ENCODE measurements at places on chromosomes 1 and 21.

GRCh38 chr1:152858062-152858461 lies 1.7 kb upstream of the LCE7A start:
- no peak for DNase-seq

- no peak for DNase-seq
Measured at GRCh38 chr1:242828828-242829227, 304.3 kb upstream of the PLD5 start.

- no peak for DNase-seq
Measured at GRCh38 chr1:172184506-172185191, 235.8 kb upstream of the C1orf105 start.

DNA sequence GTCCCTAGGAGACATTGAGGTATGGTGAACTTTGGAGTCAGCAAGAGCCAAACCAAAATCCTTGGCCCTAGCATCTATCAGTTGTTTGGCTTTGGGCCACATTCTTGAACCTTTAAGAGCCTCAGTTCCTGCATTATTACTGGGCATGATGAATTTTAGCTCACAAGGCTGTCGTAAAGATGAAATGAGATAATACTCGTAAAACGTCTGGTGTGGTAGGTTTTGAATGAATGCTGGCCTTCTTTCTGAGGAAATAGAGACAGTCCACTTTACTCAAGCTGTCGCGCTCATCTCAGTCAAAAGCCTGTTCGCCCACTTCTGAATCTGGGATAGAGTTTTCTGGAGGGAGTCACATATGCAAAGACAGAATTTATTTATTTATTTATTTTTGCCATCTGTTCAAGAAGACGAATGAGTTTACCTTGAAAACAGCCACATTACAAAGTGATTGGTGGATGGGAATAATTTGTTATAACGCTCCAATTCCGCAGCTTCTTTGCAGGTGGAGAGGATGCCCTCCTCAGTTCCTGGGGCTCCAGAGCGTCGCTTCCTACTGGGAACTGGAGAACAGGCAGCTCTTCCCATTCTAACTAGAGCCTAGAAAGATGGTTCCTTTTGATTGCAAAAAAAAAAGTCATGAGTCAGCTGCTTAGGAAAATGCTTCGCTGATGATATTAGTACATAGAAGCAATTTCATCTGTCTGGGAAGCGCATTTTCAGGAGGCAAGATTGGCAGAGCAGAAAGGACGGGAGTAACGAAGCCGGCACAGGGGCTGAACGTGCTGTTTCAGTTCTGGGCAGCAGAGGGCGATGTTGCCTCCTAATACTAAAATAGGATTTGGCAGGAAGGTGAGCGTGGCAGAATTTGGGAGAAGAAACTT lies 49.9 kb upstream of the CYP2J2 start:
- DNase-seq = peak; percentile 42

DNA sequence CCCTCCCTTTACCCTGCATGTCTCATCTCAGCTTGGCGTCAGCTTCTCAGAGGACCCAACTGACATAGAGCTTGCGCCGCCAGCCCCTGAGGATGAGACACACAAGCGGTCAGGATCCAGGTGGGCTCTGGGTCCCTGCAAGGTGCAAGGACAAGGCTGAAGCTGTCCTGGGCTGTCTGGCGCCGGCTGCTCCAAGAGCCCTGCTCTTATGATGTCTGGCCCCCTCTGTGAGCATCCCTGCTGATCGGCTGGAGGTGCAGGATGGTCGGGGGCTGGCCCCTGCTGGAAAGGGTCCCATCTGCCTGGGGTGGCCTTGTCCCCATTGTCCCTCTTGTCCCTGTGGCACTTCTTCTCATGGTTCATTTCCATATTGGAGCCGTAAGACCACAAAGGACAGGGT lies 479.0 kb downstream of the NPHP4 start:
- DNase-seq = no peak

GRCh38 chr1:147214325-147214724 lies 10.8 kb downstream of the FMO5 start:
- no peak for DNase-seq

- DNase-seq = no peak
Measured at GRCh38 chr1:14949270-14949835, 204.2 kb upstream of the TMEM51 start.

GRCh38 chr1:70528590-70529333 lies 117.7 kb downstream of the CTH start:
- DNase-seq = peak; percentile 33

- DNase-seq = no peak
Measured at GRCh38 chr1:151713874-151714273, 2.7 kb downstream of the CELF3 start.

DNA sequence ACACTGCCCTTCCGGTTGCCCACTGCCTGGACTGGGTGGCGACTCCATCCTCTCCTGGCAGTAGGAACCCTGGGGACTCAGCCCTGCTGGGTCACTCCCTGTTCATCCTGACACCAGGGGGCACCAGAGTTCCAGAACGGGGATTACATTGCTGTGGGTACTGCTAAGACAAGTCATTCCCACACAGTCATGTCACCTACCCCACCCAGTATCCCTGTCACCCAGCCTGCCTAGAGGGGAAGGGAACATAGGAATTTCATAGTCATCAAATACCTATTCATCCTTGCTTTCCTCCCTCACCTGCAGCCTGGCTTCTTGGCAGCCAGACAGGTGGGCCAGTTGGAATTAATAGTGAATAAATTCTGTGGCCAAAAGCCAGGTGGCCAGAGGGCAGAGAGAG lies 9.8 kb upstream of the SFN start:
- DNase-seq = peak; percentile 87

DNA sequence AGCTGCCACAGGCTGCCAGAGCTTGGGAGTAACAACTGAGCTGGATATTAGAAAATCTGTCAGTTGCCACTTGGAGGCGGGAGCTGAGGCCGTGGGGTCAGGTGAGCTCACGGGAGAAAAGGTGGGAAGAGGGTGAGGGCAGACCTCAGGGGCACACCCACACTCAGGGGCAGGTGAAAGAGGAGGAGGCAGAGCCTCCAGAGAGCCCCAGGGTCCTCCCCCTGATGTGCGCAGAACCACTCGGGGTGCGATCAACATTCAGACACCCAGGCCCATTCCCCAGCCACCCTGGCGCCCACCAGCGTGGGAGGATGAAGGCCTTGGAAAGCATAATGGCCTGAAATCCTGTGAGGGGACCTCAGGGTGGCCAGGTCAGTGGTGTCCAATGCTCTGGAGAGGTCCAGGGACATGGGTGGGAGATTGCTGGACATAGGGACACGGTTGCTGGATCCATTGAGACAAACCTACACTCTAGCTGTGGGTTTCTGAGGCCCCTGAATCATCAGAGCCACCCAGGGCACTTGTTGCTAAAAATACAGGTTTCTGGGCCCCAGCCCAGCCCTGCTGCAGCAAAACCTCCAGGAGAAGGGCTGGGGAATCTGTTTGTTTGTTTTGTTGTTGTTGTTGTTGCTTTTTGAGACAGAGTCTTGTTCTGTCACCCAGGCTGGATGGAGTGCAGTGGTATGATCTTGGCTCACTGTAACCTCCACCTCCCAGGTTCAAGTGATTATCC lies 49.4 kb upstream of the GPR153 start:
- no peak for DNase-seq

- DNase-seq = peak; percentile 23
Measured at GRCh38 chr1:230976825-230977747, 1.6 kb downstream of the TTC13 start.

DNA sequence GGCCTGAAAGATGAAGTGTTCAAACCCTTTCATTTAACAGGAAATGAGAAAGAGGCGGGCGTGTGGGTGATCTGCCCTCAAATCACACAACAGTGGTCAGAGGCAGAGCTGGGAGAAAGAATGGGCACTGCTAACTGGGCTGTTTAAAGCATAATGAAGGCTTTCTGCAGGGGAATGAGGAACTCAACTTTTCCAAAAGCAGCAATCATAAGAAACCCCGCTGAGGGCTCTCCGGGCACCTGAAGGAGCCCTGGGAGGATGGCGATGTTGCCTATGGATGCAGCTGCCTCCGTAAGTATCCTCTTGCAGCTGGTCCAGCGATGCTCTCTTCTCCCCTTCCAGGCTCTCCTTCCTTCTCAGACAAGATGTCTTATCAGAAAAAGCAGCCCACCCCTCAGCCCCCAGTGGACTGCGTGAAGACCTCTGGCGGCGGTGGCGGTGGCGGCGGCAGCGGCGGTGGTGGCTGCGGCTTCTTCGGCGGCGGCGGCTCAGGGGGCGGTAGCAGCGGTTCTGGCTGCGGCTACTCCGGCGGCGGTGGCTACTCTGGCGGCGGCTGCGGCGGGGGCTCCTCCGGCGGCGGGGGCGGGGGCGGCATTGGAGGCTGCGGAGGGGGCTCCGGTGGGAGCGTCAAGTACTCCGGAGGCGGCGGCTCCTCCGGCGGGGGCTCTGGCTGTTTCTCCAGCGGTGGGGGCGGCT lies 1.2 kb downstream of the LORICRIN start:
- DNase-seq = no peak

DNA sequence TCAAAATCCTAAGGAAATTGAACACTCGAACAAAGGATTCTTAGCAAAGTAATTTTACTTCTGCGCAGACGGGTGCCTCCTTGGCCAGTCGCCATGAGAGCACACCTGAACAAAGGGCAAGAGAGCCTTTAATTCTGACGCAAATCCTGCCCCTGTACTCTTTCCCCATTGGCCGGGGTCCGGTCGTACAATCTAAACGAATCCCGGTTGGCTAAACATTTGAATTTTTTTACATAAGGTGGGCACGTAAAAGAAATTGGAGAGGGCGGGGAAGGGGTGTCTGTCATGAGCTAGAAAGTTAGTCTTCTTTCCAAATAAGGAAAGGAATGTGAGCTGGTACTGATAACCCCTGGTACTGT lies 8.2 kb upstream of the IL22RA1 start:
- no peak for DNase-seq

- no peak for DNase-seq
Measured at GRCh38 chr1:64228167-64228957, 24.9 kb downstream of the UBE2U start.

- no peak for DNase-seq
Measured at GRCh38 chr21:39670701-39671100, 58.0 kb downstream of the B3GALT5 start.

- DNase-seq = no peak
Measured at GRCh38 chr1:40838980-40839942, 22.9 kb downstream of the CITED4 start.

- DNase-seq = no peak
Measured at GRCh38 chr1:33167650-33168447, 14.0 kb downstream of the TRIM62 start.

- no peak for DNase-seq
Measured at GRCh38 chr1:214727274-214727673, 124.3 kb downstream of the CENPF start.

GRCh38 chr21:33783187-33783979 lies 132.2 kb downstream of the ATP5PO start:
- DNase-seq = no peak

- no peak for DNase-seq
Measured at GRCh38 chr1:47688461-47689296, 250.8 kb downstream of the FOXD2 start.

DNA sequence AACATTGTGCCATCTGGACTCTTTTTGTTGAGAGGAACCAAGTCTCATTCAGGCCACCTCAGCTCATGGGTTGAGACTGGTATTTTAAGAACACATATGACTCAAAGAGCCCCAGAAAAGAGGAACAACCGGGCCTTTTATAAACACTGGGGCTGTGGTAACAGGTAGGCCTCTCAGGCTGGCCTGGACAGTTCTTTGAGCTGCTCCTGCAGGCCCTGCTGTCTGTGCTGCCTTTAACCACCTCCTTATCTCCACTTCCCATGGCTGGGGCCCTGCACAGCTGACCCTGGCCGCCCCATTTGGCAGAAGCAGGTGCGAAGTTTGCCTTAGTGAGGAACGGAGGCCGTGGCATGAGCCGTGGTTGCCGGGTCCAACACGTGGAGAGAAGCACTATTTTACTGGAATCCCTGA lies 163.3 kb downstream of the RHOU start:
- DNase-seq = no peak

DNA sequence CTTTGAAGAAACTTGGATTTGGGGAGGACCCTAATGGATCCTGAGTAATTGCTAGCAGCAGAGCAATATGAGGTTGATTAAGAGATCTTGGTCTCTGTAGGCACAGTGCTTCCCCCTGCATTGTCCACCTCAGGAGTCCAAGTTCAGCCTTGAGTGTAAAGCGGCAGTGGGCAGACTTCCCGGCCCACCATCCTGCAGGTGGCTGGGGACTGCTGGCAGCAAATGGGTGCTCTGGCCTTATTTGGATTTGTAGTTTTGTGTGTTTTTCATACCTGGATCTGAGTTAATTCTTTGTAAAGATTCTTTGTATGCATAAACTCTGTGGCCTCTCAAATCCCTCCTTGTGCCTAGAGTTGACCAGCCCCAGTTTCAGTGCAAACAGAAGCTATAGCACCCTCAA lies 7.6 kb downstream of the BARHL2 start:
- DNase-seq = no peak

- DNase-seq = no peak
Measured at GRCh38 chr1:239944666-239945065, 147.0 kb upstream of the FMN2 start.

DNA sequence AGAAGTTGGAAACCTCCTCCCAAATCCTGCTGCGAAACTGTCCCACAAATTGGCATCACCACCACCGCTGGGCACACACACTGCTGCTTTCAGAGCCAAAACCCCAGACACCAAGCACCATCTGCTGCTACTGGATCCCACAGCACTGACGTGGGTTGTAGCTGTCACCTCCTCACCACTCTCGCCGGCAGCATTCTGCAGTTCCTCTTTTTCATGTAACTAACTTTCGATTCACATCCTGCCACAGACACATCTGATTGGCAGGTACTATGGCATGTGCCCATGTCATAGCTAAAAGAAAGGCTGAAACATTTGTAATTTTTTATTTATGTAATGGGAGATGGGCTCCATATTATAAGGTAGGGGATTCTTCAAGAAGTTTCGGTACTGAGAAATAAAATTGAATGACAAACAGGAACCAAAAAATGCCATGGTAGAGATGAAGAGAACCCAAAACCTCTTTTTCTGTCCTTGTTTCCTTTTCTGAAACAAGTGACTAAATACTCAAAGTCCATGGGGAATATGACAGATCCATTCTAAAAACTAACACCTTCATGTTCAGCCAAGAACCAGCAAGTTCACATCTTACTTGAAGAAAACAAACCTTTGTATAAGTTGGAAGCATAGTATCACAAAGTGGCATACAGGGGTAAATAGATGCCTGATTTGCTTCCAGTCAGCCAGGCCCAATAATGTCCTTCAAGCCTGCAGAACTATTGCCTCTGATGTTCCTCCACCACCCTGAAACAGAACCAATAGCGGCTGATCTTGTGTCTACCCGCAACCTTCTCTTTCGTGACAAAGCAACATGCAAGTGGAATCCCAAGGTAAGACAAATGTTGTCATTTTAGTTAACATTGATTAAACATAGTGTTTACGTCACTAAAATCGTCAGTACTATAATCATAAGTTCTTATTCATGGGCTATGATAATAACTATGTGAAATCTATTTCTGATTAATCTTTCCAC lies 26.6 kb upstream of the RGS13 start:
- no peak for DNase-seq

- no peak for DNase-seq
Measured at GRCh38 chr1:14340002-14340785, 258.3 kb upstream of the KAZN start.

- DNase-seq = peak; percentile 26
Measured at GRCh38 chr1:106435269-106435668, 621.2 kb upstream of the PRMT6 start.

GRCh38 chr1:198519639-198520501 lies 20.6 kb downstream of the ATP6V1G3 start:
- peak; percentile 9 for DNase-seq

GRCh38 chr1:89610457-89611011 lies 22.4 kb upstream of the LRRC8C start:
- DNase-seq = no peak
